ENCODE measurements at places on chromosomes 16 and 17.
A peak's percentile ranks its signal among the peaks of the same experiment; 100 is the strongest.

DNA sequence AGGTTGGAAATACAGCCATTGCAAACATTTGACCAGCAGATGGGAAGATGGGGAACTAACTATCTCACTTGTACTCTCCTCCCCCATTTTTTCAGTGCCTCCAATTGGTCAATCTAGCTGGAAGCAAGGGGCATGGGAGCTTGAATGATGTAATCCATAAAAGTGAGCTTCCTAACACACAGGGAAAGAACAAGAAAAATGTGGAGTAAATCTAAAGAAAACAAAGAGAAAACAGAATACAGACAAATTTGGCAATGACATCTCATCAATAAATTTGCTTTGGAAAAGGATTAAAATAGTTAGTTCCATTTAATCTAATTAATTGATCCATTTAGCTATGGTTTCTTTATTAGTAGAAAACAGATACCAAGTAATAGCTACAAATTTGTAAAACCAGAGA is 592.6 kb upstream of the SOX9 start:
- no peak for DNase-seq

DNA sequence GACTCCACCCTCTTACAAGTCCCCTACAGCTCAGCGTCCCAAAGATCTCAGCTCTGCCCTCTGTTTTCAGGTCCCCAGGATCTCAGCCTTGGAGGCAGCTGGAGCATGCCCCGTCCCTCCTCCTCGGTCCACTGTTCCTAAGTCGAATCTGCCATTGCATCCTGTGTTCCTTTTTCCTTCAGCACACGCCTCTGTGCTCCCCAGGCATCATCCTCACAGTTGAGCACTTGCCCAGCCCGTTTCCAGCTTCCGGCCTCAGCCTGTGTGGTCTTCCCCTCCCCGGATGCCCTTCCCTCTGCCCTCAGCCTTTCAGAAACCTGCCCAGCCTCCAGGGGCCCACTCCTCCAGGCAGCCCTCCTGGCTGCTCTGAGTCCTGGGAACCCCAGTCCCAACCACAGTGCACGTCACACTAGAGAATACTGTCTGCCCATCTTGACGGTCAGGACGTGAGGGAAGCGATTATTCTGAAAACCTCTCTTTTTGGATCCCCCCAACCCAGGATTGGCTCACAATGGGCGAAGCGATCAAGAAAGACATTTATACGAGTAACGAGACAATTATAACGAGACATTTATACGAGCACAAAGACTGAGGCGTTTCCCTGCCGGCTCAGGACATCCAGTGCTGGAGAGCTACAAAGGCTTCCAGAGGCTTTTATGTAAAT is 41.4 kb downstream of the RPH3AL start:
- DNase-seq, result no peak

GRCh38 chr16:74601126-74601871 is 5.6 kb downstream of the GLG1 start:
- peak; percentile 28 for DNase-seq

- DNase-seq, result no peak
Observed at GRCh38 chr16:86929057-86929871, 350.9 kb downstream of the FOXL1 start.

GRCh38 chr17:17151962-17152361 is 54.2 kb downstream of the PLD6 start:
- DNase-seq, result no peak

- DNase-seq, result no peak
Observed at GRCh38 chr17:75011401-75012095, 922 bp upstream of the MRPL58 start.

- DNase-seq, result no peak
Observed at GRCh38 chr17:45975640-45976295, 23.3 kb upstream of the STH start.

GRCh38 chr16:48347191-48347865 is 37.9 kb downstream of the SIAH1 start:
- no peak for DNase-seq

GRCh38 chr17:41615454-41615853 is 2.9 kb upstream of the KRT16 start:
- DNase-seq, result no peak

- DNase-seq, result no peak
Observed at GRCh38 chr17:69967910-69968411, 107.1 kb upstream of the KCNJ16 start.

- no peak for DNase-seq
Observed at GRCh38 chr16:55283812-55284717, 39.9 kb upstream of the IRX6 start.

DNA sequence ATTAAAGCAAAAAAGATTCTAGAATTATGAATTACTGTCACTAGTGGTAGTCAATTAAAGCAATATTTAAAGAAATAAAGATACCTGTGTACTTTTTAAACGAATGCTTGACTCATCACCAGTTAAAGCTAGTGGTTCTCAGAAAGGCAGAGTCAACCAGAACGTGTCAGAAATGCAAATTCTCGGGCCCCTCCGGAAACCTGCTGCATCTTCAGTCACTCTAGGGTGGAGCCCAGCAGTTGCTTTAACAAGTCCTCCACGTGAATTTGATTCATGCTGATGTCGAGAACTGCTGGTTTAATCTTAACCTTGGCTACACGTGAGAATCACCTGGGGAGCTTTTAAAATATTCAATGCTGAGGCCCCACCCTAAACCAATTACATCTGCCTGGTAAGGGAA is 169.8 kb upstream of the SDK2 start:
- DNase-seq, result no peak

GRCh38 chr17:17765359-17766076 is 71.3 kb downstream of the SREBF1 start:
- DNase-seq, result no peak

- no peak for DNase-seq
Observed at GRCh38 chr17:40510328-40510648, 8.9 kb upstream of the TNS4 start.

- DNase-seq, result no peak
Observed at GRCh38 chr17:71649941-71650350, 470.9 kb upstream of the SOX9 start.

DNA sequence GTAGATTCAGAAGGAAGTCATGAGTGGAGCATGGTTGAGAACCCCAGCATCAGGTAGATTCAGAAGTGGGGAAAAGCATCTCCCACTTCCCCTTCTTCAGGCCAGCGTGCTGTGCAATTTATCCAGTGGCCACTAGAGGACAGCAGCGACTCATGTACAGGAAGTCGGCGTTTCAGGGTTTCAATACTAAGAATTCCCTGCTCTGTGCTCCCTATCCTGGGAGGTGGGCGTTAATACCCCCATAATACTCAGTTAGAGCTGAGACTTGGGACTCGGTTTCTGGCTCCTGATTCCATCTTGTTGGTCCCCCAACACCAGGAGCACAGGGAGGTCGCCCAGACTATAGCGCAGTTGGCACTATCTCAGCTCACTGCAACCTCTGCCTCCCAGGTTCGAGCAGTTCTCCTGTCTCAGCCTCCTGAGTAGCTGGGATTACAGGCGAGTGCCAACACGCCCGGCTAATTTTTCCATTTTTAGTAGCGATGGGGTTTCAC is 75.3 kb upstream of the AMZ2 start:
- peak; percentile 41 for DNase-seq

Data from stimulated activated CD4-positive, alpha-beta T cell treated with anti-CD3 and anti-CD28 coated beads, Interleukin-12 subunit alpha, Interleukin-12 subunit beta, amount 100 ng/mL, for 24 hours (primary cell).